Activated naive CD8-positive, alpha-beta T cell treated with anti-CD3 and anti-CD28 coated beads, Interleukin-2, amount 10 ng/mL, durations not matched to agents 7 days and 5 days (primary cell): ENCODE measurements at places on chromosomes 7 and 10.

DNA sequence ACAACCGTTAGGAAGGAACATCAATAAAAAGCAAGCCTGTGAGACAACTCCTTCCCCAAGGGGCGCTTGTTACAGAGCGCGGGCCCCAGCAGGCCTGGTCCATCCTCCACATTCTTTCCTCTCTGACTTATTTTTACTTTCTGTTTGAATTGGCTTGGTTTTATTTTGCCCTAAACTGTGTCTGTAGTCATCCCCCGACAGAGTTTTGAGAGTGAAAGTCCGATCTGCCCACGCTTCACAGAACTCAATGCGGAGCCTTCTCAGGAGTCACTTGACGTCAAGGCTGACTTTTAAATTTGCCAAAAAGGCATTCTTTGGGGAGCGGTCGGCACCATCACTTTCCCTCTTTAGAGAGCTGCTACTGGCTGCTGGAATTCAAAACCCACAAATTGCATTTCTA is 150.1 kb upstream of the KLF6 start:
- no peak for DNase-seq

GRCh38 chr10:95289003-95289920 is 1.5 kb downstream of the PDLIM1 start:
- no peak for DNase-seq

- DNase-seq = no peak
Observed at GRCh38 chr10:32437334-32437733, 8.6 kb upstream of the CCDC7 start.

GRCh38 chr10:62008946-62009345 is 107.4 kb downstream of the ARID5B start:
- DNase-seq = no peak

DNA sequence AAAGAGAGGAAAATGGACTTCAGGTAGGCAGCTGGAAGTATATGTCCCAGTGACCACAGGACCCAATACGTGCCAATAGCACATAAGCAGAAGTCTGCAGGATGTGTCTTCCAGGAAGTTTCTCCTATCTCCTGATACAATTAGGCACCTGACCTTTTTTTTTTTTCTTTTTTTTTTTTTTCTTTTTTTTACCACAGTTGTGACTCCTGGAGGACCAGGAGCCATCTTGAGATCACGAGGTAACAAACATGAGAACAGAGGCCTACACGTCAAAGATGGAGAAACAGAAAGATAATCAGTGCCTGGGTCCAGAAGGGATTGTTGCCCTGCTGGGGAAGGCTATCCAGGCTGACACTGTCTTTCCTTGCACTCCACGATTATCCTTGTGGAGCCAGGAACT is 312.4 kb upstream of the NEBL start:
- no peak for DNase-seq

- no peak for DNase-seq
Observed at GRCh38 chr10:86319676-86320075, 46.9 kb downstream of the GRID1 start.

DNA sequence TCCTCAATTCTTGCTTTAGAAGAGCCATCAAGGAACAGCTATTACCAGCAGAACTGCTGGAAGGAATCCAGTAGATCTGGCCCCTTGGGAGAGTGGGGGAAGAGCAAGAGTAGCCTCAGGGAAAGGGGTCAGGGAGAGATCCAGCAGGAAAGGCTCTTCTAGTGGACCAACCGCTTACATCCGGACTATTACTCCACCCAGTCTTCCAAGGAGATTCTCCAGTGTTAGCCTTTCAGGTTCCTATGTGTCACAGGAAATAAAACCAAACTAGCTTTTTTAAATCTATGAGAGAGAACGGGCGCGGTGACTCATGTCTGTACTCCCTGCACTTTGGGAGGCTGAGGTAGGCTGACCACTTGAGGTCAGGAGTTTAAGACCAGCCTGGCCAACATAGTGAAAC is 34.3 kb downstream of the TET1 start:
- no peak for DNase-seq

DNA sequence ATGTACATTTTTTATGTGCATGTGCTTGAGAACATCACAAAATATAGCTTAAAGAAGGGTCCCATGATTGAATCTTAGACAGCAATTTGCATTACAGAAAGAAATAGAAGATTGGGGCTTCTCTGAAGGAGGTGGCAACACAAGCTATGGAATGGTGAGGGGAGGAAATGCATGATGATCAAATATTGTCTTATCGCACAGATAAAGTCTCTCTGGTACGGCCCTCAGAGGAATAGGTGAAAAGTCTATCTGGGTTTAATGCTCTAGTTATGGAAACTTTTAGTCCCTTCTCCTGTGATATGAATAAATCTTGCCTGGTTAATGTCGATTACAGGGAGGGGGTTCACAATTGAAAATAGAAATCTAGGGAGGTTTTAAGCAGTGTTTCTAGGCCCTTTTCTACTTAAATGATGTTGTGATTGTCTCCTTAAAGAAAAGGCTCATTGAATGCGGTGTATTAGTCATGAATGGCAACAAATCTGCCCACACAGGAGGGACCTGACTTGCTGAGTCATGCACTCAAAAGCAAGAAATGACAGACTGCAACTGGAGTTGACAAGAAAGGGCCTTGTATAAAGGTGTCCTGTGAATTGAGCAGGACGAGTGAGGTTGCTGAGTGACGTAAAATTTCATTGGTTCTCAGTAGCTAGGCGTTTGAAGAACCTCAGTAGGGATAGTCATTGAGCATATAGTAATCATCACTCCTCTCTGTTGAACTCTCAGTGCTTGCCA is 133.4 kb upstream of the CSTF2T start:
- no peak for DNase-seq

DNA sequence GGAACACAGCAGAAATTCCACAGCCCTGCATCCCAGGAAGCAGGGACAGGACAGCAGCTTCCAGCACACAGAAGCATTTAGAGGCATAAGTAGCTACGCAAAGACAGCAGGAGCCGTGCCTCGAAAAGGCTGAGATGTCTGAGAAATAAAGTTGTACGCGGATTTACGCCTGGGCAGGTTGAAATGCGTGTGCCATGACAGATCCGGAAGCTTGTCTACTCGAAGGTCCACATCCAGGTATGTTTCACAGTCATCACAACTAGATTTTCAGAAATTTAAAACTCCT is 26.1 kb downstream of the DIP2C start:
- DNase-seq = no peak

DNA sequence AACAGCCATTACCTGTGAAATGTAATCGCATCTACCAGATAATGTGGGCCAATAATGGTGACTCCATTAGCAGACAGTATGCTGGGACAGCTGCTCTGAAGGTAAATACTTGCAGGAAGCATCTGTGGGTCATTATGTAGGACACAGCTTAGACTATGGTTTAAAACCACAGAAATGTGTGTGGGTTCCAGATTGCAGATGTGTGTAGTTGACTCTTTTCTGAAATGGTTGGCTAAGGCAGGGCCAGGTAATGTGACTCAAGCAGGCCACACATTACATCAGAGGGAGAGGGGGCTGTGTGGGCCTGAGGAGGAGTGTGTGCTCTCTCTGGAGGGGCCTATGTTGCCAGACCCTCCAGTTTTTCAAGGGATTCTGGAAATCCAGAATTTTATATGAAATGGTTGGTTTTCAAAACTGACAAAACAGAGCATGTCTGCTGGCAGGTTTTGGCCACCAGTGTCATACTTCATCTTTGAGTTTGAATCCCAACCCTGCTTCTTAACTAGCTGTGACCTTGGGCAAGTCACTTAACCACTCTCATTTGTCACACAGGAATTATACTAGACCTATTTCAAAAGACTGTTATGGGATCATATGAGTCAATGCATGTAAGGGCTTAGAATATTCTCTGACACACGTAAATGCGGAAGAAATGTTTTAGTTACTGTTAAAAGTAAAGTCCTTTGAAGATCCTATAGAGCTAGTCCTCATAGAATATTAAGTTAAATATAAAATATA is 64.5 kb downstream of the MCMBP start:
- DNase-seq = no peak

- no peak for DNase-seq
Observed at GRCh38 chr10:92208736-92209135, 82.1 kb downstream of the CPEB3 start.
